Myocyte (in vitro differentiated cells): ENCODE measurements at places on chromosomes 3 and 15. TPM values are rescaled to one million over a fixed set of nuclear protein-coding genes. Genes with fewer than 3 reads are reported as not detected.

Gene FES
- total RNA-seq: 0.26 and 0.43 TPM in 2 replicates

Gene ZNF385D
- total RNA-seq: 0.99 and 1.6 TPM in 2 replicates

Gene NRG4
- not detected in 2 replicates for total RNA-seq

Gene CYP1A1
- total RNA-seq: not detected in 2 replicates

Gene C15orf62
- total RNA-seq: not detected in 2 replicates

Gene CCK
- not detected in 2 replicates for total RNA-seq

Gene CD200R1
- total RNA-seq: not detected in 2 replicates

Gene MESP1
- total RNA-seq: 0.75 and 1.0 TPM in 2 replicates

Gene IQCF5
- total RNA-seq: not detected in 2 replicates

Gene UROC1
- total RNA-seq: not detected in 2 replicates

Gene GHRL
- total RNA-seq: not detected in 2 replicates

Gene CDCP1
- total RNA-seq: 2.5 and 2.7 TPM in 2 replicates

Gene SLCO3A1
- not detected in 2 replicates for total RNA-seq

Gene CPNE9
- not detected in 2 replicates for total RNA-seq

Gene SAMMSON
- total RNA-seq: 0.08 TPM in 1 of 2 replicates, not detected in the other

Gene CILP
- 0.27 and 0.52 TPM in 2 replicates for total RNA-seq

Gene ONECUT1
- not detected in 2 replicates for total RNA-seq

Gene ANKRD34C
- total RNA-seq: 0.05 and 0.21 TPM in 2 replicates

Gene HES1
- total RNA-seq: 5.5 and 9.0 TPM in 2 replicates

Gene SLC6A11
- total RNA-seq: not detected in 2 replicates

Gene CCR3
- total RNA-seq: 0.10 TPM in 1 of 2 replicates, not detected in the other

Gene NRROS
- total RNA-seq: 0.59 and 0.99 TPM in 2 replicates

Gene P3H2
- 24.2 and 54.8 TPM in 2 replicates for total RNA-seq

Gene PARP16
- total RNA-seq: 7.2 and 7.6 TPM in 2 replicates
